ENCODE measurements at places on chromosomes 2 and 18.

DNA sequence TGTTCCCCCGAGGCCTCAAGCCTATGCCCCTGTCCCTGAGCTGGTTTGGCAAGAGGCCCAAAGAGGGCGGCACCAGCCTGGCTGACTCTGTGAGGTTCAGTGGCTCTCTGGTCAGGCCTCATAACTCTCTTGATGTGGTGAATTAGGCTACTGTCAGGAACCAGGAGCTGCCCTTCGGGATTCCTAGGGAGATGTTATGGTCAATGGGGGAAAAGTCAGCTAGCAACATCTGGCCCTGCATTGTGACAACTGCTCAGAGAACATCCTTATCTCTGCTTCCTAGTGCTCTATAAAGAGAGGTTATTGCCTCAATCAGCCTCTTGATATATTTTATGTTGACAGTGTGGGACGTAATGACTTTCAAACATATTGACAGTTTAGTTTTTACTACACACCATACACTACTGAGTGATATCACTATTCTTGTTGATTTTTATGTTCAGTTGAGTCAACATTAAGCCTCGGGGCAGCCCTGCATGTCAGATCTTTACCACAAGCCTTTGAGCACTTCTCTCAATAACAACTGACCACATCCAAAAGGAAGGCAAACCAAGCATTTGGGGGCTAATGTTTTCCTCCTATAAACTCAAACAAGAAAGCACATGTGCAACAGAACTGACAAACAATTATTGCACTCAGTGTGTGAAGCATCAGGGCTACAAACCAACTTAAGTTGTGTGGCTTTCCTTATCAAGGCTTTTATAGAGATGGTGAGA is 448.3 kb upstream of the SLC14A2 start:
- DNase-seq: no peak

DNA sequence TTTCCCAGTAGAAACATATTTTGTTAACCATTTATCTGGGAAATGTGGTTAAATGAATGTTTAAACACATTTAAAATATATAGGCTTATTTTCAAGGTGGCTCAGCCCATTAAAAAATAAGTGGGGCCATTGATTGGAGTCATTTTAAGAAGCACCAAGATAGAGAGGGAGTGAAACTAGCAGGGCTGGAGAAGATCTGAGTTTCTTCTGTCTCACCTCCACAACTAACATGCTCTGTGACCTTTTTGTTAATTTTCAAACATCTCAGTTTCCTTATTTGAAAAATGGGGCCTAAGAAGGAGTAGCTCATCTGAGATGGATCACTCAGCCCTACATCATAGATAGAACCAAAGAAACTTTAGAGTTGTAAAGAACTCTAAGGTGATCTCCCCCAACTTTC is 254.8 kb downstream of the KCNS3 start:
- no peak for DNase-seq

DNA sequence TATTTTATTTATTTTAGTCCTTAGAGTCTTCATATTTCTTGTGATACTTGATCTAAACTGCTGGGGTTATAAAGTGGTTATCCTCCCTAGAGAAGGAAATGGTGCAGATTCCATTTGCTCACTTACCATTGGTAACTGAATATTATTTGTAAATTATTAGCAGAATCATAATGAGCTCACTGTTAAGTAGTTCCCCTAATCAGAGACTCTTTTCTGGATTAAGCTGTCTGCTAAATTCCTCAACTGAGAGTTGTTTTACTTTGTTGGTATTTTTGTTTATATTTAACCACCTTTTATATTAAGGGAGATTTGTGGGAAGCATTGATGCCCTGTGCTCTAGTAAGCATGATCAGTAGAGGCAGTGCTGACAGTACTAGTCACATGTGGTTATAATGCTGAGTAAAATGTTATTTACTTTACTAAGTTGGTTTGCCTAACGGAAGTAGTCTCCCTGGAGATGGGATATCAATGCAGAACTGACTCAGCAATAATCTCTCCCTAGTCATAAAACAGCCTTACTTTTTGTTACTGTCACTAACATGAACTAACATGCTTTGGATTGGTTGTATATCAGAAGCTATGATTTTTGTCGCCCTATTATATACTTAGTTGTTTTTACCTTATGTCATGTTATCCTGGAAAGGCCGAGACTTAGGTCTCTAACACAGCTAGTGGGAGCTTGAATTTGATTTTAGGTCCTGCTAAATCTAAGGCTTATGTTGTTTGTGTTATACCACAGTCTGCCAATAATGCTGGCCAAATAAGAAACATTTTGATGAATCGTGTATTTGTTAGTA is 166.7 kb downstream of the MCFD2 start:
- DNase-seq: no peak

GRCh38 chr2:29469516-29469915 is 354.3 kb downstream of the CLIP4 start:
- DNase-seq: no peak

GRCh38 chr18:10020171-10020570 is 106.4 kb downstream of the VAPA start:
- DNase-seq: no peak

- DNase-seq: no peak
These were observed 238.1 kb downstream of the KLHL29 start for GRCh38 chr2:23622966-23623675.

DNA sequence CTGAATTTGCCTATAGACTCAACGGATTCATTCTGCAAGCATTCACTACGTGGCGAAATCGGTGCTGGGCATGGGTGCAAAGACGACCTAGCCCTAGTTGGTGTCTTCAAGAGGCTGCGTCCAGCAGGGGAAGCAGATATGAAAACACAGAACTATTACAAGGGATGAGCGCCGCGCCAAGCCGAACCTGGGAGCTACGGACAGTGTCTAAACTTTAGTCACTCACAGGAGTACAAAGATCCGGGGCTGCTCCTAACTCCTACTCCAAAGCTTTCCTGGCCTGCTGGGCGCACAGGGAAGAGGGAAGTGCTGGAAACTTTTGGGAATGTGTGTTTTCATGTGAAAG is 732 bp upstream of the ANXA4 start:
- DNase-seq: peak; percentile 37

DNA sequence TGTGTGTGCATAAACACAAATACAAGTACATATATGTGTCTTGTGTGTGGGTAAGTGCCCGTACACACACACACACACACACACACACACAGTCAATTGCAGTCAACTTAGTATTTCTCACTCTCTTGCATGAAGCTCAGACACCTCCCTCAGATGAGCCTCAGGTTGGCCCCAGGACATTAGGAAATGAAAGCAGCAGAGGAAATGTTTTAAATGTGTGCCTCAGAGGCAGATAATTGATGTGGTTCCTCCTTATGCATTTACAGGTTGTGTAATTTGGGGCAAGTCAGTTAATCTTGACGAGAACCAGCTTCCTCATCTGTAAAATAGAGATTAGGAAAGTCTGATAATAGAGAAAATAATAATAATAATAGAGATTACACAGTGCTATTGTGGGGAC is 814.0 kb upstream of the ID2 start:
- no peak for DNase-seq

- DNase-seq: no peak
These were observed 12.5 kb downstream of the CTDP1 start for GRCh38 chr18:79692056-79692455.

GRCh38 chr2:174643356-174643755 is 45.8 kb upstream of the WIPF1 start:
- DNase-seq: no peak

DNA sequence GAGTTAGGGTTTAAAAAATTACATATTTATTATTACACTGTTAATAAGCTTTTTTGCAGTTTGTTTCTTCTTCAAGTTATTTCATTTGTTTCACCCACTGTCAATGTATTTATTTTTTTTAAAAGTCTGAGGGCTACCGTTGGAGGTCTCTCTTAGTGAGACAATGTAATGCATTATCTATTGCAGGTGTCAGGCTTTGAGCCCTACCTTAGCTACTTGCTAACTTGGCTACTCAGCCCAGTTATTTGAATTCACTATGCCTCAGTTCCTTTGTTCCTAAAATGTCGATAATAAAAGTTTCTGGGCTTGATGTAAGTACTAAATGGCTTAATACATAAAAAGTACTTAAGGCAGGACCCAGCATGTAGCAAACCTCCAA is 458 bp upstream of the TFPI start:
- DNase-seq: no peak

DNA sequence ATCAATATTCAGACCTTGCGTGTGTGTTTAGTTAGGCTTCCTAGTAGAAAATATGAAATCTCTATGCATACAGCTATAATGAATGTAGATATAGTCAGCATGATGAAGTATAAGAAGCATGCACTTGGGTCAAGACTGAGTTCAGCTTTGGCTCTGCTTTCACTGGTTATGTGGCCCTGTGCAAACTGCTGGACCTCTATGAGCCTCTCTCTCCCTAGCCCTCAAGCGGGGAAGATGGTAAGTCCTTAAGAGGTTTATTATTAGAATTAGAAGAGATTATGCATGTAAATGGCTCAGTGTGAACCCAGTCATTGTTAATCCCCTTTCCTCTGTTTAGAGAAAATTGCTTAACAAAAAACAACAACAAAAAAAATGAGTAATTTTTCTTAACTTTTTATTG is 178.8 kb upstream of the NXPH2 start:
- no peak for DNase-seq

- DNase-seq: no peak
These were observed 43.8 kb upstream of the CDH19 start for GRCh38 chr18:66647671-66648070.

- no peak for DNase-seq
These were observed 11.3 kb downstream of the MITD1 start for GRCh38 chr2:99169534-99169933.

- DNase-seq: peak; percentile 7
These were observed 188.2 kb upstream of the XIRP2 start for GRCh38 chr2:166700079-166700478.

- DNase-seq: no peak
These were observed 62.8 kb upstream of the SLC38A11 start for GRCh38 chr2:165017966-165018596.

- no peak for DNase-seq
These were observed 1036.5 kb upstream of the FANCL start for GRCh38 chr2:59277671-59278070.

- DNase-seq: no peak
These were observed 58.7 kb downstream of the L3MBTL4 start for GRCh38 chr18:6355789-6356589.

Measured in kidney capillary endothelial cell (primary cell).